Skin of body (tissue), 3 donors: ENCODE measurements at places on chromosomes 7 and 10. TPM values are rescaled to one million over a fixed set of nuclear protein-coding genes. Genes with fewer than 3 reads are reported as not detected.

- no peak for DNase-seq
These were observed 71.5 kb downstream of the MAGI2 start for GRCh38 chr7:79381921-79382320.

GRCh38 chr7:116698396-116698795 lies 26.4 kb downstream of the MET start:
- DNase-seq = no peak

GRCh38 chr10:101014230-101014884 lies 14.7 kb downstream of the LZTS2 start:
- peak; percentile 46 for DNase-seq

- no peak for DNase-seq
These were observed 192.4 kb downstream of the SDK1 start for GRCh38 chr7:3493499-3493898.

- no peak for DNase-seq
These were observed 15.1 kb upstream of the CALD1 start for GRCh38 chr7:134764365-134764764.

DNA sequence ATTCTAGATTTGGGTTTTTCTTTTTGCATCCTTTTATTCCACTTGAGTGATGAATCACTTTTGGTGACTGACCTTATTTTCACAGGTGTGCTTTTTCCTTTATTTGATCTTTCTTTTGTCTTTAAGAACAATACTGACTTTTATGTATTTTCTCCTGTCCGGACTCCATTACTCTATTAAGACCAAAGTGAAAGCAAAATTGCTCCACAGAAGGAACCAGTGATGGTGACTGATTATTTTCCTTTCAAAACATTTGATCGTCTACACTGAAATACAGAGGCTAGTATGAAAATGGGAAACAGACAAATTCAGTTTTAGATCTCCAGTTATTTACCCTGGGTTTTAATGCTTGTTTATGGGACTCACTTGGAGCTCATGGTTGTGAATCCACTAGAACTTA lies 15.5 kb downstream of the EXOC4 start:
- no peak for DNase-seq

GRCh38 chr7:25545124-25546008 lies 317.1 kb upstream of the NPVF start:
- DNase-seq = no peak

- no peak for DNase-seq
These were observed 219.5 kb upstream of the NRP1 start for GRCh38 chr10:33553748-33554571.

- DNase-seq = no peak
These were observed 2.5 kb upstream of the RHBDD2 start for GRCh38 chr7:75876126-75876881.

- DNase-seq = no peak
These were observed 92.8 kb upstream of the CAPZA2 start for GRCh38 chr7:116769546-116769945.

DNA sequence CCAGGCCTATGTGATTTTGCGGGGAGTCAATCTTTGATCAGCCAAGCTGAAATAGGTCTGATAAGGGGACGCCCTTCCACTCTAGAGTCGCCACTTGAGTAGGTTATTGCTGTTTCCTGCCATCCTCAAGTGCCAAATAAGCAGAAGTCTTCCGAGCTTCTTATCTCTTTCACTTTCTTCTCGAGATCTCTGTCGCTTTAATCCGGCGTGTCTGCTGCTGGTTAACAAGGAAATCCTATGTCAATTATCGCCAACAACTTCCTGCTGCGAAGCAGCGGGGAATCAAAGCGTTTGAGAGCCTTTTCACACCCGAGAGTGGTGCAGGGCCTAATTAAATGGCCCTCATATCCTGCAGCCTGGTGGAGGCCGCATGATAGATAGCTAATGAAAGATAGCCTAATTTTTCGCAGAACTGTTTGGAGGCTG lies 215.9 kb downstream of the RAB11FIP2 start:
- DNase-seq = no peak

GRCh38 chr7:103574576-103574975 lies 128.6 kb upstream of the SLC26A5 start:
- peak; percentile 1 for DNase-seq

The HGF gene
- total RNA-seq = 4.7 TPM

The SEMA3D gene
- total RNA-seq = 72.6 TPM

GRCh38 chr7:1849351-1850041 lies 179.4 kb downstream of the ELFN1 start:
- DNase-seq = no peak

The PRLHR gene
- under 0.01 TPM for total RNA-seq

DNA sequence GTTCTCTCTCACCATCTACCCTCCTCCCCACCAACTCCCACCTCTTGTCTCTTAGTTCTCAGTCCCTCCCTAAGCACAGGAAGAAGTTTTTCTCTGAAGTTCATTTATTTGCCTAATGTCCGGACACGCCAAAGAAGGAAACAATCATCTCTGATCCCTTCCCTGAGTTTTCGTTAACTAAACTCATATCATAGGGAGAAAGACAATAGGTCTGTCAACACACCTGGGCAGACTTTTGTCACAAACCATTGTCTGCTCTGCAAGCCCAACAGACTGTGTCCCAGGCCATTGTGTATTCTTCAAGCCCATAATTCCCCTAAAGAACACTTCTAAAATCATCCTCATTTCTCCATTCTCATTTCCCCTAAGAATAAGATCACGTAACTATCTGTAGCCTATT lies 691.0 kb upstream of the MBL2 start:
- DNase-seq = no peak

GRCh38 chr7:137328373-137329120 lies 15.0 kb downstream of the PTN start:
- no peak for DNase-seq

GRCh38 chr10:60314069-60314940 lies 75.4 kb downstream of the ANK3 start:
- no peak for DNase-seq

DNA sequence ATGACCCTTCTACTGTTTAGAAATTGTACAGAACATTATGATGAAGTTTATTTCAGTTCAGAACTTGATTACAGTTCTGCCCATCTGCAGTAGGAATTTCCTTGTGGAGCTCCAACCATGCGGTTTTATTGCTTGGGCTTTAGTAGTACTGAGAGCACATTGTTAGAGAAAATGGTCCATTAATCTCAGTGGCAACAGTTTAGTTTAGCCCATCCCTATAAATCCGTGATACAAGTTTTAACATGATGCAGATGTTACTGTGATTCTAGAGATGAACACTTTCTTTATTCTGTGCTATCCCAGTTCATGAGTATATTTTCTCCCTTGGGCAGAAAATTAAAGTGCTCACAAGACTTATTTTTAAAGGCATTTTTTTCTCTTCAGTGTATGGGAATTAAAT lies 84.8 kb upstream of the FZD8 start:
- DNase-seq = peak; percentile 38

GRCh38 chr7:22429386-22429785 lies 70.6 kb downstream of the STEAP1B start:
- DNase-seq = no peak

- DNase-seq = no peak
These were observed 64.4 kb downstream of the BPGM start for GRCh38 chr7:134710854-134711624.

- DNase-seq = peak; percentile 50
These were observed 220.1 kb downstream of the TNS3 start for GRCh38 chr7:47361746-47362215.

DNA sequence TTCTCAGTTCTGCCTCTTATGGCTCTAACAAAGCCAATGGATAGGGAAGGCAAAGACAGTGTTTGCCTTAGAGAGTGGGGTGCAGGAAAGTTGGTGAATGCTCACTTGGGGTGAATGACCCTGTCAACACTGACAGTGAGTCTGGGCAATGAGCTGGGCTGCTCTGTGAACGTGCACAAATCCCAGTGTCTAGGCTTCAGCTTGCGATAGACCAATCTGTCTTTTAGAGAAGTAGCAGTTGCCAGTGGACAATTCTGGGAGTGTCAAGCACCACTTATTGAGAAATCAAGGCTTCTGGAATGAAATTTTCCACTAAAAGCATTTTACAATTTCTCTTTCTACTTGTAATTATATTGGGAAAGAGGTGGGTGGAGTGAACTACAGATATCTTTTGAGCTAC lies 141.4 kb downstream of the HERPUD2 start:
- no peak for DNase-seq

DNA sequence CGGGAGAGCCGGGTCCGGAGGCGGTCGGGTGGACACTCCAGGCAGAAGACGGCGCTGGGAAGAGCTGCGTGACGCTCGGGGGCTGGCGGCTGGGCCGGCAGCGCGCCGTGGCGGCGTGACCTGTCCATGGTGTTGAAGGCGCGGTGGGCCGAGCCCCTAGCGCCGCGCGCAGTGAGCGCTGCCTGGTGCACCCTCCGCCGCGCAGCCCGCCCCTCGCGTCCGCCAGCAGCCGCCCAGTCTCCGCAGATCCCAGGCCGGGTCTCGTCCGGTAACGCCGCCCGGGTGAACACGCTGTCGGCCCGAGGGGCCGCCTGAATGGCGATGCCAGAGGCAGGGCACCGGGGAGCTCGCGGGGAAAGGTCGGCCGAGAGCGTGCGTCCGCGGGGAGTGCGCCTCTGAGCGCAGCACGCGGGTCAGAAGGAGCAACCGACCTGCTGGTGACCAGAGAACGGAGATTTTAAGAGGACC lies 657 bp upstream of the TMEM178B start:
- DNase-seq = no peak

The LRIT1 gene
- not detected for total RNA-seq

The CYP3A5 gene
- total RNA-seq = 24.9 TPM

The OR2A2 gene
- total RNA-seq = not detected

The FAM25C gene
- total RNA-seq = not detected

The ACTL6B gene
- not detected for total RNA-seq

DNA sequence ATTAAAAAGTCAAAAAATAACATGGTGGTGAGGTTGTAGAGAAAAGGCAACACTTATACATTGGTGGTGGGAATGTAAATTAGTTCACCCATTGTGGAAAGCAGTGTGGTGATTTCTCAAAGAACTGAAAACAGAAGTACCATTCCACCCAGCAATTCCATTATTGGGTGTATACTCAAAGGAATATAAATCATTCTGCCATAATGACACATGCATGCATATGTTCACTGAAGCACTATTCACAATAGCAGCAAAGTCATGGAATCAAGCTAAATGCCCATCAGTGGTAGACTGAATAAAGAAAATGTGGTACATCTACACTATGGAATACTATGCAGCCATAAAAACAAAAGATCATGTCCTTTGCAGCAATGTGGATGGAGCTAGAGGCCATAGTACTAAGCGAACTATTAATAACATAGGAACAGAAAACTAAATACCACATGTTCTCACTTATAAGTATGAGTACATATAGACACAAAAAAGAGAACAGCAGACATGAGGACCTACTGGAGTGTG lies 66.1 kb upstream of the MKLN1 start:
- DNase-seq = no peak

The ANKRD61 gene
- not detected for total RNA-seq

The AKR1C1 gene
- 2.5 TPM for total RNA-seq

DNA sequence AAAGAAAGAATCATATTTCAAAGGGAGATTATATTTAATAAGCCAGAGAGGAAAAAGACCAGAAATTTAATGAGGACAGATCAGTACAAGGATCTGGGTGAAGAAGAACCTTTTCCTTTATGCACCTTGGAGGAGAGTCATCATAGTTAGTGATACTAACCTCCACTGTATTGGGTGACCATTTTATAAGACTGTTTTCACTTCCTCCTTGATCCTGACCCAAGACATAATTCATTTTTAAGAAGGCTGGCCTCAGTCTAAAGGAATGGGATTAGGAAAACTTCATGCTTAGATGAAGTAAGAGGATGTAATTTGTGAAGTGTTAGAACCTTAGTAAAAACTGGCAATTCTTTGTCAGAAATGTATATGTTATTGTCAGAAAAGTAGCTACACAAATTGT lies 68.6 kb downstream of the ADAM22 start:
- no peak for DNase-seq

- DNase-seq = no peak
These were observed 675.4 kb upstream of the FOXK1 start for GRCh38 chr7:4006687-4007086.

The CCNY gene
- 29.4 TPM for total RNA-seq

DNA sequence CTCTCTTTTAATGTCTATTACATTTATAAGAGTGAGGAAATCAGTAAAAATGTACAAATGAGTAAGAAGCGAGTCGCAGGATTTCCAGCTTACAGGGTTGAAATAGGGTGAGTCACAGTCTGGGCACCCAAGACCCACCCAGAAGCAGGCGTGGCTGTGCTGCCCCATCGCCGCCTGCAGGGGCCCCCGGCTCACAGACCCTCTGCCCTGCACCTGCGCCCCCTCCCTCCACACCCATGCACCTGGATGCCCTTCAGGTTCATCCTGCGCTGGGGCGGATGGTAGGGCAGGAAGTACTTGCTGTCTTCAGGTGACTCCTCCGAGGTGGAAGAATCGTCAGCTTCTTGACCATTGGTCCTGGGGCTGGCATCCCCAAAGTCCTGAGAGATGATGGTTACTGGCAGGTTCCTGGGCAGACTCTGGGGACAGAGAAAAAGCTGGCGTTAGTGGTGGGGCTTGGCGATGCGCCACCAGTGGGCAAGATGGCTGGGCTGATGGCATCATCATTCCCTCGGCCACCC lies 90.2 kb upstream of the GNA12 start:
- DNase-seq = no peak

DNA sequence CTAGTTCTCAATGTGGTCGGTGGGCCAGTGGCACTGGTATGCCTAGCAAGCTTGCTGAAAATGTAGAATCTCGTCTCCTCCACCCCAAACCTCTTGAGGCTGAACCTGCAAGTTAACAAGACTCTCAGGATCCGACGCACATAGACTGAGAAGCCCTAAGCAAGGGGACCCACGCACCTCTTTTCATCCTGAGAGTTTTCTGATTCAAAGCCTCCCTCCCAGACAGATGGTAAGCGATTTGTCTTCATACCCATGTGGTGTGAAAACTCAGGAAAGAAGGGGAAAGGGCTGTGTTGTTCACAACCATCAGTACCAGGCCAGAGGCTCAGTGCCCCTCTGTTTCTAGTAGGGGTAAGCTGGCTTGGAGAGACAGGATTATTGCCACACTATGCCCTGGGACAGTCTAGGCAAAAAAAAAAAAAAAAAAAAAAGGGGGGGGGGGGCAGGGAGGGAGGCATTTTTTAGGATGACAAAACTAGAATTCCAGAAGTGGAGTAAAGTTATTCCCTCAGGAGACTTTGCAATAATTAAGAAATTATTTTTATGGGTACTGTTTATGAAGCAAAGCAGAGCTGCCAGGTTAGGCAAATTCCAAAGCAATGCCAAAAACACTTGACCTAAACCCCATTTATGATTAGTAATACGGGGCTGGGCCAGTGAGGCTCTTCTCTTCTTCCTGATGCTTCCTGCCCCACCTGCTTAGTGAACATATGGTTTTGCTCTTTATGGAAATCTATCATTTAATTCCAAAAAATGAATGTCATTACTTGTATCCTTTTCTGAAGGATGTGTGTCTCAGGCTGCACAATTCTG lies 117.6 kb upstream of the PDLIM1 start:
- DNase-seq = no peak

- DNase-seq = no peak
These were observed 91.1 kb downstream of the CALN1 start for GRCh38 chr7:72321081-72321480.

The ELN gene
- total RNA-seq = 321 TPM

The PNLIPRP1 gene
- total RNA-seq = not detected

GRCh38 chr7:69839782-69840181 lies 241.5 kb downstream of the AUTS2 start:
- DNase-seq = no peak
